ENCODE measurements at places on chromosomes 6 and 20.

GRCh38 chr6:35294308-35294945, 3.2 kb upstream of the DEF6 start:
- peak; percentile 78 for DNase-seq

DNA sequence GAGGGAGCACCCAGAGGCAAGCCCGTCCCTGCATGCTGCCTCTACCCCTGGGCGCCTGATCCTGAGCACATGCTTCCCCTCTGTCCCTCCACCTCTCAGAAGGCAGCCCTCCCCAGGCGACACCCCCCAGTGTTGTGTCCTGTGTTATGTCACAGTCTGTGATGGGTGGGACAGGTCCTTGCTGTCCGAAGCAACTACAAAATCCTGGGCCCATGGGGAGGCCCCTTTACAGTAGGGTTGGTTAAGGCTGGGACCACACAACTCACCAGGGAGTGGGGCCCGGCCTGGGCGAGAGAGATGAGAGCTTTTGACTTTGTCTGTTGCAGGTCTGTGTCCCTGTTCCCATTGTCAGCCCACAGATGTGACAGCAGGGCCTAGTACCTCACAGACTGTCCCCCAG, 78.0 kb downstream of the DHX35 start:
- DNase-seq = no peak

GRCh38 chr6:113633638-113634037, 223.5 kb upstream of the MARCKS start:
- no peak for DNase-seq

- no peak for DNase-seq
Measured at GRCh38 chr6:143695969-143696663, 18.4 kb downstream of the PHACTR2 start.

DNA sequence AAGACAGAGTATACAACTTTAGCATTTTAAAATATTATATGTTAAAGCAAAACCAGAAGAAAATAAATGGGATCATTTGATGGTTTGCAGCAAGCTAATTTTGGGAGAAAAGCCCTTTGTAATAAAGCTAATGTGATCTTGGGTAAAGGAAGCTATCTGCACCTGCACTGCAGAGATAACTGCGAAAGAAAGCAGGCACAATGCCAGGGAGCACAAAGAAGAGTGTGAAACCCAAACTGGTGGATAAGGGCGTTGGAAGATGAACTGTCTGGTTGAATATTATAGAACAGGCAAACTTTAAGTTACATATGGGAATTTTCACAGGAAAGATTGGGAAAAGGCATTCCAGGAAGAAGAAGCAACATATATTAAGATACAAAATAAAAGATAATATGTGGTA, 179.2 kb upstream of the KHDRBS2 start:
- DNase-seq = no peak

DNA sequence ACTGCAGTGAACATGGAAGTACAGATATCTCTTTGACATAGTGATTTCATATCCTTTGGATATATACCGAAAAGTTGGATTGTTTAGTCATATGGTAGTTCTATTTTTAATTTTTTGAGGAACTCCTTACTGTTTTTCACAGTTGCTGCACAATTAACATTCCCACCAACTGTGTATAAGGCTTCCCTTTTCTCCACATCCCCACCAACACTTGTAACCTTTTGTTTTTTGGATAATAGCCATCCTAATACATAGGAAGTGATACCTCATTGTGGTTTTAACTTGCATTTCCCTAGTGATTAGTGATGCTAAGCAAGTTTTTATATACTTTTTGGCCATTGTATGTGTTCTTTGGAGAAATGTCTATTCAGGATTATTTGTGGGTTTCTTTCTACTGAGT, 45.1 kb upstream of the TENT5A start:
- no peak for DNase-seq
